ENCODE measurements at places on chromosomes 16 and 17.

DNA sequence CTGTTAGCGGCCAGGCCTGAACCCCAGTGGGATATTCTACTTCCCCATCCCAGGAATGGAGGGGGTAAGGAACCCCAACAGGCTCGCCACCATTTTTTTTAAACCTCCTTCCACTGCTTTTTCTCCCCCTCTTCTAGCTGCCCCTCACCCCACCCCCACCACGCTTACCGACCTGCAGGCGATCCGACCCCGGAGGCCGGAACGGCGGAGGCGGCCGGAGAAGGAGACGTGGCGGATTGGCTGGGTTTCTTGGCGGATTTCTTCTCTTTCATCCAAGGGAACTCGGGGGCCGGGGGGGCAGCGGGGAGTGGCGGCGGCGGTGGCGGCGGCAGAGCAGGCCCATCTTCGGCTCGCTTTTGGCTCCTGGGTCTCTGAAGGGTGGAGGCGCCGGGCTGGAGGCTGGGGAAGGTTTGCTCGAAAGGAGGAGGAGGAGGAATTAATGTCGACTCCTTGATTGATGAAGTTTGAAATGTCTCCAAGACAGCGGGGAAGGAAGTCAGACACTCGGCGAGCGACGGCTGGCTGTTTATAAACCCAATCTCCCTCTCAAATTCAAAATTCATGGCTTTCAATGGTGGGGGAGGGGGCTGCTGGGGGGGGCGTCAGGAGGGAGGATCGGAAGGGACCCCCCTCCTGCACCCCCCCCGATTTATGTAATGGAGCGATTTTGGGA lies 424 bp downstream of the HOXB2 start:
- no peak for DNase-seq

- DNase-seq, result no peak
Measured at GRCh38 chr16:60304720-60305119, 1570.6 kb upstream of the GOT2 start.

DNA sequence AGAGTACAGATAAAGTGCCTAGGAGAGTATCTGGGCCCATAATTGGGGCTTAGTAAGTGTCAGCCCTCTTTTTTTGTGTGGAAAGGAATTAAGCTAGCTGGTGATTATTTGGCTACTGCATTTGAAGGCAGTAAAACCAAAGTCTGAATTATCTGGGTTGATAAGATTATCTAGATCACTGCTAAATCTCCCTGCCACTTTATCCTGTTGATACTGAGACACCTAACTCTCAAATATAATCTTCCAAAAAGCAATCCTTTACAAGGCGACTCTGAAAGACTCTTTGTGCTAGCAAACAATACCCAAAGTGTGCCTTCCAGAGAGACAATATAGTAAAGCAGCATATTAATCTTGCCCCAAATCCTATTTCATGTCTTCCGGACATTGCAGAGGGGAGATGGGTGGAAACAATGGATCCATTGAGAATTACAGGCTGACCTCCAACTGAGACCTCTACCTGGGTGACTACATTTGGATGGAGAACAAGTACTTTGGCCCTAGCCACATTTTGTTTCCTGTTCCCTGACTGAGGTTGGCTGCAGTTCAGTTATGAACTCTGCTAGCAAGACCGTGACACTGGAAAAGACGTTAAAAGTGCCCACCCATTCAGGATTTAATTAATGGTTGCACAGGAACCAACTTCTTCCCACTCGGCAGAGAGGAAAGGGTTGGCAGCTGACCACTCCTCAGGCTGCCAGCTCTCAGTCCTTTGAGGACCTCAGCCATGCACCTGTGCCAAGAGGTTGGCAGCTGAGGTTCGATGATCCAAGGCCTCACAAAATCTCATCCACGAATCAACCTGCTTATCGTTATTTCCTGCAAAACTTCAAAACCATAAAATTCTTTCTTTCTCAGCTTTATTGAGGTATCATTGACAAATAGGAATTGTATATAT lies 72.6 kb downstream of the SYCE1L start:
- DNase-seq, result no peak

- DNase-seq, result no peak
Measured at GRCh38 chr17:71337938-71338337, 782.9 kb upstream of the SOX9 start.

DNA sequence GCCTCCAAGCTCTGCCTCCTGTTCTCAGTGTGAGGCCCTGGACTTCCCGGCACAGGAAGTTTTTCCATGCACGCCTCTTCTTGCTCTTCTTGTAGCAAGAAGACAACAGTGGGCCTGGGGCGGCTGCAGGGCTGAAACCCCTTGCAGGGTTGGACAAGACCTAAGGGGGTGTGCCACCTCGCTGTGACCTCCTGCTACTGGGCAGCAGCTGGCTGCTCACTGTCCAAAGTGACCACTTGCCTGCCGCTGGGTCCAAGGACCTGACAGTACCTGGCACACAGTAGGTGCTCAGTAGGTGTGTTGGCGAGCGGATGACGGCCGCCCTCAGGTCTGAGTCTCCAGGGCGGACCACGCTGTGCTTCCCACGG lies 331.6 kb downstream of the C16orf95 start:
- DNase-seq, result no peak

- no peak for DNase-seq
Measured at GRCh38 chr17:1495265-1495989, 2.9 kb upstream of the MYO1C start.

DNA sequence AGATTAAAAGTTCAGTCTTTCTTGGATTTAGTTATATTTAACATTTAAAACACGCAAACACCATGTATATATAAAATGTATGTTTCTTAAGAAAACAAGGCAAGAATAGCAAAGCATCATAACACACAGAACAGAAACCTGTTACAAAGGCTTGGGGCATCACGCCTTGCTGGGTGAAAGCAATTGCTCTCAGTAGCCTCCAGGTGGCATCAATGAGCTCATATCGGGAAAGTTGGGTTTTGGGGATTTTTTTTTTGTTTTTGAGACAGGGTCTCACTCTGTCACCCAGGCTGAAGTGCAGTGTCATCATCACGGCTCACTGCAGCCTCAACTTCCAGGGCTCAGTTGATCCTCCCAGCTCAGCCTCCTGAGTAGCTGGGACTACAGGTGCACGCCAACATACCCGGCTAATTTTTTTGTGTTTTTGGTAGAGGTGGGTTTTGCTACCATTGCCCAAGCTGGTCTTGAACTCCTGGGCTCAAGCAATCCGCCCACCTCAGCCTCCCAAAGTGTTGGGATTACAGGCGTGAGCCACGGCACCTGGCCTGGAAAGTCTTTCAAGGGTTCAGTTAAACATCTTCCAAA lies 56.9 kb downstream of the CYB5D2 start:
- DNase-seq, result no peak

- no peak for DNase-seq
Measured at GRCh38 chr17:50949128-50949988, 83.2 kb upstream of the TOB1 start.

DNA sequence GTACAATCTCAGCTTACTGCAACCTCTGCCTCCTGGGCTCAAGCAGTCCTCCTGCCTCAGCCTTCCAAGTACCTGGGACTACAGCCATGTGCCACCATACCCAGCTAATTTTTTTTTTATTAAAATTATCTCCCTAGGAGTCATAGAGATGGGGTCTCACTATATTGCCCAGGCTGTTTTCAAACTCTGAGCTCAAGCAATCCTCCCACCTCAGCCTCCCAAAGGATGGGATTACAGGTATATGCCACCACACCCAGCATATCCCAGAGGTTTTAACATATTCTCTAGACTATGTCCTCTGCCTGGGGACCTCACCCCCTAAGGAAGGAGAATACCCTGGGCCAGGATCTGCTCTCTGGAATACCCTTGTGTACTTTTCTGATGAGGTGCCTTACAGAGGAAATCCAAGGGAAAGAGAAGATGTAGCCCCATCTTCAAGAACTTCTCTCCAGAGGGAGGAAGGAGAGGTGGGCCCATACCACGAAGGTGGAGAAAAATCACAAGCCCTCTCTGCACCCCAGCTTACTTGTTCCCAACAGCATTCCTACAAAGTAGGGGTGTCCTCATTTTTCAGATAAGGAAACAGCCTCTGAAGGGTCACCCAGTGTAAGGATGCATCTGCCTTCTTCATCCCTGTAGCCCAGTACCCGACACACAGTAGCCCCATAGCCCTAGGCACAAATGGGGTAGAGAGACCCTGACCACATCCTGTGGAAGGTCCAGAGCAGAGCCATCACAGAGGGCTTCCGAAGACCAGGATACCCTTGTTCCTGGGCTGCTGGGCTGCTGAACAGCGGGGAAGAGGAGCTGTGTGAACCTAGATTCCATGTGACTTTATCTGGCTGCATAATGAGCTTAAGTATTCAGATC lies 151.6 kb downstream of the SOCS1 start:
- no peak for DNase-seq

- DNase-seq, result no peak
Measured at GRCh38 chr16:62720651-62721050, 684.4 kb upstream of the CDH8 start.

GRCh38 chr17:69060822-69061221 lies at the start of gene ABCA9:
ABCA9 (minus strand) TSS chr17:69060927; CDS start chr17:69051126, 9,801 bp downstream.
- no peak for DNase-seq

- DNase-seq, result no peak
Measured at GRCh38 chr17:60738287-60738686, 60.6 kb downstream of the BCAS3 start.

GRCh38 chr16:11050944-11051343 lies 106.6 kb downstream of the CLEC16A start:
- no peak for DNase-seq

DNA sequence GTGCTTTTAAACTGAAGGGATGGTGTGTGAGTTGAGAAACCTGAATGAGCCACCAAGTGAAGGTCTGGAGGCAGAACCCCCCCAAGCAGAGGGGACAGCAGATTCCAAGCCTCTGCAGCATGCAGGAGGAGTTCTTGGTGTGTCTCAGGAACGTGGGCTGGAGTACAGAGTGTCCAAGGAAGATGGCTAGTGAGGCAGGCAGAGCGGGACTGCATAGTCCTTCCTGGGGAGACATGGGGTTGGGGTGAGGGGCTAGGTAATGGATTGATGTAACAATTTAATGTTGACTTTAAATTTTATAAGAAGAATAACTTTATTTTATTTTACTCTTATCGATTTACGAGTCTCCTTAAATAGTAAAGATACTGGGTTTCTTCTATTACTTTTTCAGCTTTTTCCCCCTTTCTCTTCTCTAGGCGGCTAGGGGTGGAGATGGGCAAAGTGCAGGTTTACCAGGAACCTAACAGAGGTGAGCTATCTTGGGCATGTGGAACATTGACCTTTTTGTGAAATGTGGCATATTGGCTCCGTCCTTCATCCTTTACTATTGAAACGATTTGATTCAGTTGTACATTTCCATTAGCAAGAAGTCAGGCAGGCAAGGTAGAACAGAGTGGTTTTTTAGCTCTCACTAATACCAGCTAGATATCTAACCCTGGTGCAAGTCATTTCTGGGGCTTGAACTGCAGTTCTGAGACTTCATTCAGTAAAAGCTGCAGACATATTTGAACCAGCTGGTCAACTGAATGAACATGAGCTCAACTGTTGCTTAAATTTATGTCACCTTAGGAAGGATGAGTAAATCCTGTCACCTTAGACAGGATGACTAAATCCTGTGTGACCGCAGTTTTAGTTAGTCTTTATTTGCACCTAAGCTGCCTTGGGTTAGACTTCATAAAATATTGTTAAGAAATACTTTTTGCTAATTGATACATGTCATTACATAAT lies 9.2 kb downstream of the PRPSAP2 start:
- no peak for DNase-seq

DNA sequence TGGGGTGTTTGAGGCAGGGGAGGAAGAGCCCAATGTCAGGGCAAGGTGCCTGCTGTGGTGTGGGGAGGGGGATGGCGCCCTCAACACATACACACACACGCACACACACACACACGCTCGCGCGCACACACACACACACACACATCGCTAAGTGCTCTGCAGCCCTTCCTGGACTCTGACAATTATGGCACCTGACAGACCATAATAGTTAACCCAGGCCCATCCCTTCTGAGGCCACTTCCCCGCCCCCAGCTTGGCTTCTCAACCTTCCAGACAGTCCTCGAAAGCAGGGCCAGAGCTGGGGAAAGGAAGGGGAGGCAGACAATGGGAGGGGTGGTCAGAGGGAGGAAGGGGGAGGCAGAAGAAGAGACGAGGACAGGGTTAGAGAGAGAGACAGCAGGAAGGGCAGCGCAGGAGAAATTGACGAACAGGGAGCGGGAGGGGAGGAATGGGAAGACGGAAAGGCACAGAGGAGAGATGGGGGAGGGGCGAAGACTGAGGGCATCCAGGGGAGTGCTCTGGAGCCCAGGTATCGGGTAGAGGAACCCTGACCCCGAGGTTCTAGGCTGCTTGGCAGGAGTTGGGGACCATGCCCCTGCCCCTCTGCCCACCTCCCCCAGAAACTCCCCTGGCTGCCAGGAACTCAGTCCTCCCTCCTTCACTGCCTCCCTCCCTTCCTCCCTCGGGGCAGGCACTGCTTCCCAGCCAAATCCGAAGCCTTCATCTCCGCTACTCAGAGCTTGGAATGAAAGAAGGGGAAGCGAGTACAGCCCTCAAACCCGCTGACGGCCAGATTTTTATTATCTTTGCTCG lies 4.0 kb downstream of the SRCIN1 start:
- DNase-seq, result no peak

DNA sequence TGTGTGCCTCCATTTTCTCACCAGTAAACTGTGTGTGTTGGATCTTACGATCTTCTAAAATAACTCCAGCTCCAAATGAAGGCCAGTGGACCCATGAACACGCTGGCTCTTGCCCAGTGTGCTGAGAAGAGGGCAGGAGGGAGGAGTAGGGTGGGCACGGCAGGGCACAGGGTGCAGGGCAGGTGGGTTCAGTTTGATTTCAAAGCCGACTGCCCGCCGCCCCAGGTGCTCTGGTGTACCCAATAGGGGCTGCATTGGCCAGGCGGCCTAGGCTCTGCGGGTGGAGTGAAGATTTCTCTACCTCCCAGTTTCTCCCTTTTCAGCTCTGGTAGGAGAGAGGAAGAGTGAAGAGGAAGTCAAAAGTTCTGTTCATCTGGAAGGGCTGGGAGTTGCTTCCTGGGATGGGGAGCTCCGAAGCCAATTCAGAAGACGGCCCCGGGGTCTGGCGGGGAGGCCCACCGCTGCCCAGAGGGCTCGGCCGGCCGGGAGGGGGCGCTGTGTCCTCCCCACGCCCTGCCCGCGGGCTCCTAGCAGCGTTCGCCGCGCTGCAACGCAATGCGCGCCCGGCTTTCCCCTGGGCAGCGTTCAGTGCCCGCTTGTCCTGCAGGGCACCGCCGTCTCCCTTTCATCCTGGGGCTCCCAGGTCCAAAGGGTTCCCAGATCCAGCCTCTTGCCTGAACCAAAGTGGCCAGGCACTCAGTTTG lies 1.1 kb upstream of the CRHR1 start:
- no peak for DNase-seq

- DNase-seq, result no peak
Measured at GRCh38 chr16:74322301-74322710, 25.7 kb downstream of the PSMD7 start.

Data from stimulated activated CD4-positive, alpha-beta T cell treated with anti-CD3 and anti-CD28 coated beads, Interleukin-15, amount 100 ng/mL, for 1 hour (primary cell).